Amygdala (tissue), 56 donors: ENCODE measurements at places on chromosomes 11 and 22.

DNA sequence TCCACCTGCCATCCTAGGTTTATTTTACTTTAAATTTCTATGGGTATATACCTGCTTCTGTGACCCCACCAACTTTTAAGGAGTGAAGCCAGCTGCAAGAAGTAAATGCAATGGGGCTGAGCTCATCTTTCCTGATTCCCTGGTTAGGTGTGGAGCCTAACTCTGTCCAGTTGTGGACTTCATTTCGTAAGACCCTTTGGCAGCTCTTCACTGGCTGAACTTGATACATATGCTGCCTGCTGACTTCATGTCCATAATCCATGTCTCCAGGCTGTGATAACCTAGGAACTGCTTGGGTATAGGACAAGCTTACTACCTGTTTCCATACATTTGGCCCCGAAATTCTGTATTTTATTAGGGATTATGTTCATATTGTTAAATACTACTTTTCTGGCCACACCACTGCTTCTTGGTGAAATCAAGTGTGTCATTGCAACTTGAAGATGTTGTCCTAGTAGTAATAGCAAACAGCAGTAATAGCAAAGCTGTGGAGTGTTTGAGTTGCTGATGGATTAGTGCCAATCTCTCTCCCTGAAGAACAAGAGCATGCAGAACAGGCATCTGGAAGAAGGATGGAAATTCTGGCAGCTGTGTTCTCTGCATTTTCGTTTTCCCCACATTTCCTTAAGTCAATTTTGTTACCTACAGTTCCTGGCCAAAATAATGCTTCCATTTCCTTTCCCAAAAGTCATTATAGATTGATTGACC lies 31.2 kb downstream of the LDLRAD3 start:
- no peak for DNase-seq

- DNase-seq: no peak
Observed at GRCh38 chr11:102276362-102276761, 40.9 kb upstream of the BIRC3 start.

DNA sequence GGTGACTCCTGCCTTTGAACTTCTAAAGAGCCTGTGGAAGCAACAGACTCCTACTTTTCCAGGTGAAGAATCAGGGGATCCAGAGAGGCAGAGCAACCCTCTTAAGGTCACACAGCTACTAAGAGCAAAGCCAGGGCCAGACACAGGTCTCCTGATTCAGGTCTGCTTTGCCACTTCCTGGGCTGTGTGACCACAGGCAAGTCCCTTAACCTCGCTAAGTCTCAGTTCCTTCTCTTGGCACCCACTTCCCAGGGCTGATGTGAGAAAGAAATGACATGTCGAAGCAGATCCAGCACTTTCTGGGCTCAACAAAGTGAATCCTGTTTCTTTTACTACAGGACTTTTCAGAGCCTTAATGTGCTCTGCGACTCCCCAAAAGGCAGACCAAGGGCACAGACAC lies 30.2 kb downstream of the UQCR10 start:
- no peak for DNase-seq

DNA sequence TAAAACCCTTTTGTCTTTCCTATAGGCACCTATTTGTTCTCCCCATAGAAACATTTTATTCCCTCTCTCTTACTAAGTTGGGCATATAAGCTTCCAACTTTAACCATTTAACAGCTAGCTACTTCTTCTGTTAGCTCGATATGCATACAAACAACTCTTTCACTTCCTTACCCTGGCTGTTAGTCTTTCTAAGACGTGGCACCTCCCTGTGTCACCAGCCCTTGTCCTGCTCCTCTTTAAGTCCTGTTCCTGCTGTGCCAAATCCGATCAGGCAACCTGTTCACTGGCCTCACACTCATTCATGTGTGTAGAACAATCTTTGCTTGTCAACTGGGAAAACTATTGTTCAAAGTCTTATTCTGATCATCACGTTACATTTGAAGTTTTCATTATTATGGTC lies 1376.1 kb upstream of the TENM4 start:
- DNase-seq: no peak

GRCh38 chr11:91258876-91259275 lies 965.7 kb upstream of the FAT3 start:
- no peak for DNase-seq

DNA sequence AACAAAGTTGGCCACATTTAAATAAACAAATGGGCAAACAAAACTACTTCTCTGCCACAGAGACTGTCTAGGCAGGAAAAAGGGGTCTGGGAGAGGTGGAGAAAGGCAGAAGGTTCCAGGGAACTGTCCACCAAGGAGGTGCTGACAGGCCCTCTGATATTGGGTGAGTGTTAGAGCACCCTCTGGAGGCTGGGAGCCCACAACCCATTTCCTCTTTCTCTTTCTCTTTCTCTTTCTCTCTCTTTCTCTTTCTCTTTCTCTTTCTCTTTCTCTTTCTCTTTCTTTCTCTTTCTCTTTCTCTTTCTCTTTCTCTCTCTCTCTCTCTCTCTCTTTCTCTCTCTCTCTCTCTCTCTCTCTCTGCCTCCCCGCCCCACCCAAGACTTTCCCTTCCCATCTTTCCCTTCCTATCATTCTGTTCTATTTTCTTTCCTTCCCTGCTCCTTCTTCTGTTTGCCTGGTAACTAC lies 912.8 kb downstream of the DLG2 start:
- no peak for DNase-seq

- DNase-seq: no peak
Observed at GRCh38 chr11:12392672-12393071, 15.3 kb downstream of the PARVA start.

- no peak for DNase-seq
Observed at GRCh38 chr11:106733635-106734034, 284.6 kb downstream of the GUCY1A2 start.

DNA sequence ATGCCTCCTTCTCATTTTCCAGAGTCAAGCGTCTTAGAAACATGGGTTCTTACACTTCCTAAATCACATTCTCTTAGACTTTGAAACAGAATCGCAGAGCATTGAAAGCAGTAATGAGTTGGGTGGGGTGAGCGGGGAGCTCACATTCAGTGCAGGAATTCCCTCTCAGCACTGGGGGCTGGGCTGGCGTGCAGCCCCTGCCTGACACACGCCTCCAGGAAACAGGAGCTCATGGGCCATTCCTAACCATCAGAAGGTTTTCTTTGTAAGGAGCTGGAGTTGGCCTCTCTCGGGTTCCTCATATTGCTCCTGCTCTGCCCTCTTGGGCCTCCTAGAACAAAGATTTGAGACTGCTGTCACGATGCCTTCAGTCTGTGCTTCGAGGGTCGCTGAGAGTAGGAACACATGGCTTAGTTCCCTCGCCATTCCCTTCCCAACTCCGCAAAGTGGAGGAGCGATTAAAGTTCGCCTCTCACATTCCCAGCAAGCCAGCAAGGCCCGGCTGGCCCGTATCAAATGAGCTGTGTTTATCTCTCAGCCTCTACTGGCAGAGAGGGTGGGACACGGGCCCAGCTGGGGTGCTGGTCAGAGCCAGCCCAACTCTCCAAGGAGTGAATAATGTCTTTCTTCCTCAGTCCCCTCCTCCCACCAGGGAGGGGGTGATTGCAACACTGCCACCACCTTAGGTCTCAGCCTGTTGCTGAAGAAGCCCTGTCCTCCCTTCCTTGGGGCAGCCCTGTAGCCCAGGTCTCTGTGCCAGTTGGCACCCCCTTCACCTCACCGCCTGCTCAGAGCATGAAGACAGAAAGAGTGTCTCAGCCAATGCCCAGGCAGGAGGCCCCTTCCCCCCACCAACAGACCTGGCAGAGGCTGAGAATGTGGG lies 10.4 kb downstream of the CHRDL2 start:
- DNase-seq: no peak

GRCh38 chr22:38215156-38216038 lies 13.6 kb downstream of the MAFF start:
- DNase-seq: no peak

- no peak for DNase-seq
Observed at GRCh38 chr22:21051145-21051830, 5.5 kb downstream of the LRRC74B start.

GRCh38 chr11:69947793-69948255 lies 128.6 kb upstream of the FGF3 start:
- no peak for DNase-seq

- DNase-seq: no peak
Observed at GRCh38 chr11:111604392-111605009, 2.3 kb downstream of the SIK2 start.

- DNase-seq: no peak
Observed at GRCh38 chr11:21806508-21806907, 386.4 kb upstream of the ANO5 start.

DNA sequence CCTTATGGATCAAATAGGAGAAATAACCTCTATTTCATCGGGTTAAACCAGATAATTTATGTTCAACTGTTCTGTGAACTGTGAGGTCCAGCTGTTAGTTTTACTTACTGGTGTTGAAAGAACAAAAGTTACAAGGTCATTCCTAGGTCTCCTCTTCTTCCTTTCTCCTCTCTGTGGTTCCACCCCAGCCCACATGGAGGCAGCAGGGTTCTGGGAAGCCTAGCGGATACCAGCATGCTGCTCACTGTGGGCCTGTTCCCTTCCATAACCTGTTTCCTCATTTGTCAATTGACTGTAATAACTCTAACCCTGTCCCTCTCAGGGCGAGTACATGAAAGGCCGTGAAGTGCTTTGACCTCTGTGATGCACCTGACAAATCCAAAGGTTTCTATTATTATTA lies 27.8 kb downstream of the RELT start:
- peak; percentile 80 for DNase-seq

DNA sequence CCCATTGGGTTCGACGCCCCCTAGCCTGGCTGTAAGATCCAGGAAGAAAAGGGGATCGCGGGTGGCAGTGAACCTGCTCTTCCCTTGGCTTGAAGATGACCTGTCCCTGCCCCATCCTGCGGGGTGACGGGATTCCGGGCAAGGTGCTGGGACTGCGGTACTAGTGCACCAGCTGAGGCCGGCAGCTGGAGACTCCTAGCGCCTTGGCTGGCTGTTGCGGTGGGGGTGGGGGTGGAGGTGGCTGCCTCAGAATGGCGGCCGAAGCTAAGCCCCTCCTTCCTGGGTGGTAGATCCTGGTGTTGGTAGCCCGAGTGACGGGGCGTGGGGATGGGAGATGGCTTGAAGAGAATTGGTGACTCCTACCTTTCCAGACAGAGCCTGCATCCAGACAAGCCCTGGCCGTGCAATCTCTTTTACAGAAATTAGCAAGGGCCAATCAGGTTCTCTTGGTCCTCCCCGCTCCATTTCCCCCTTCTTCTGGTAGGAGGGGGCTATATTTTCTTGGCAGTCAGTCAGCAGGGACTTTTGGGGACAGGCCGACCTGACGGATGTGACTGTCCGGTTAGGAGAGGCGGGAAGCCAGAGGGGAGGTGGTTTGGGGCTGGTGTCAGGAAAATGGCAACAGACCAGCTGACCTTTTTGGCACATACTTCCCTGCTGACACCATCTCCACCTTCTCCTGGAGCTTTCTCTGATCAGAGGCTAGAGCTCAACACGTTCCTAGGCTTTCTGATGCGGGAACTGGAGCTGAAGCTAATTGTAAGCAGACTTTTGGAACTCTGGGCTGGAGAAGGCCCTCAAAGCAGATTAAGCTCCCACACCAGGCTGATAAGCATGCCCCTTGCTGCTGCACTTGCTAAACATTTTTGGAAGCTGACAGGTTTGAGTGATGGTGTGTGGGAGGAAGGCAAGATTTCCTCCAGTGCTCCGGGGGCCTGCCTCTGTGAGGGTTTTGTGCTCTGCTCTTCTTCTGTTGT lies 2.0 kb downstream of the NAV2 start:
- no peak for DNase-seq

DNA sequence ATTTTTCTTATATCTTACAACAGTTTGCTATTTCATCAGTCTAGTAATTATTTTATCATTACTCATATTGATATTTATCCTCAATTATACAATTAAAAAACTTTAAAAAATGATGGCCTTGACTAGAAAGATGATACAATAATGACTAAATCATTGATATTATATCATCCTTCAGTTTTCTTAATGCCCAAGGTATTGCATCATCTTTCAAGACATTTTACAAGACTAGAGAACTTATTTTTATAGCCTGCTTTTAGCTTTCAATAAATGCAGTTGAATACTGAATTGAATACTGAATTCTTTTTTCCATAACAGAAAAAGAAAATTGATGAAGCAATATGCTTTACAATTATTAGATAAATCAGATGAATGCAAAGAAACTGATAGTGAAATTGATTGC lies 886.5 kb upstream of the LRRC4C start:
- no peak for DNase-seq

- DNase-seq: no peak
Observed at GRCh38 chr11:121420398-121420797, 31.7 kb upstream of the SORL1 start.

DNA sequence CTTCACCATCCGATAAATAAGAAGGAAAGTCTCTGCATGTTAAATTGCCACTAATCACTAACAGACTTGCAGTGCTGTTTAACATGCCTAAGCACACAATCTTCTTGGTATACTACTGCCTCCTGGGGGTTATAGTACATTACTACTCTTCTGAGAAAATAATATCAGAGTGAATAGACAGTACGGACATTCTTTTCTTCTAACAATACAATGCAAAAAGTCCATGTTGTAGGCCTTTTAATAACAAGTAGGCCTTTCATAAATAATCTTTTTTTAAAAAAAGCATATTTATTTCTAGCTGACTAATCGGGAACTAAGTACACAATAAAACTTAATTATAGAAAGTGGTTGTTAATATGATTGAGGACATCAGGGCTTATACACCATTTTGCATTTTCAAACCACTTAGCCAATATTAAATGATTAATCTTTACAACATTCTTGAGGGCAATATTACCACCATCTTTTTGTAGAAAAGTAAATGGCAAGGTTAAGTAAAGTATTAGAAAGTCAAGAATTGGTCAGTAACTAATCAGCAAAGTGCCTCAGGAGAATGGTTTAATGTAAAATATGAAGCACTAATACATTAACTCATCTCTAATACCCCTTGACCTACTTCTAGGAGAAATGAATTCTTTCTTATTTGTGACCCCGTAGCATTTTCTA lies 84.7 kb downstream of the TTC28 start:
- DNase-seq: no peak

GRCh38 chr11:121255473-121256125 lies 37.0 kb upstream of the SC5D start:
- no peak for DNase-seq

- peak; percentile 52 for DNase-seq
Observed at GRCh38 chr11:57638005-57638781, 11.5 kb downstream of the YPEL4 start.

GRCh38 chr11:129089279-129089678 lies 102.8 kb downstream of the ARHGAP32 start:
- DNase-seq: no peak

GRCh38 chr11:129815596-129816461 lies at the start of gene TMEM45B:
Gene TMEM45B, plus strand, starts transcription at chr11:129815848. Its CDS starts 36,635 bp downstream, at chr11:129852483.
- DNase-seq: no peak

- no peak for DNase-seq
Observed at GRCh38 chr11:17250561-17251350, 25.8 kb upstream of the NUCB2 start.

- DNase-seq: peak; percentile 15
Observed at GRCh38 chr11:125072218-125072960, 9.3 kb downstream of the SLC37A2 start.

GRCh38 chr11:103364687-103365086 lies 255.5 kb downstream of the DYNC2H1 start:
- no peak for DNase-seq
